Myocyte (in vitro differentiated cells): ENCODE measurements at places on chromosomes 5 and 9. TPM values are rescaled to one million over a fixed set of nuclear protein-coding genes. Genes with fewer than 3 reads are reported as not detected.

GRCh38 chr9:130701059-130702022 is 7.8 kb downstream of the EXOSC2 start:
- DNase-seq, result peak; percentile 87

- no peak for DNase-seq
These were observed 16.5 kb downstream of the UBAC1 start for GRCh38 chr9:135944444-135945252.

HRH2 gene
- not detected in 2 replicates for total RNA-seq

GRCh38 chr9:114016629-114017423 is 61.3 kb downstream of the AMBP start:
- DNase-seq, result no peak

DNA sequence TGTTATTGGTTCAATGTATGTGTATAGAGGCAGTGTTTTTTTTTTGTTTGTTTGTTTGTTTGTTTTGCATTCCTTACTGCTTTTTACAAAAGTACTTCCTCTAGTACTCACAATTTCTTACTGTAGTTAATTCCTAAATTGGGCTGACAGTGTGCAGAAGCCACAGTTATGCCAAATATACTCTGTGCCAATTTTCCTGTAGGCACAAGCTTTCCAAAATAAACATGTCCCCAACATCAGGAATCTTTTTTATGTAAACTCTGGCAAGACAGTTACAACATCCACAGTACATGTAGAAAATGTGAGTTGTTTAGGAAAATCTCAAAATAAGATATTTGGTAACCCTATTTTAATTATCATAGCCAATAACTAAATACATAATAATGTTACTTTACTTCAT is 161.6 kb upstream of the TSLP start:
- DNase-seq, result no peak

DNA sequence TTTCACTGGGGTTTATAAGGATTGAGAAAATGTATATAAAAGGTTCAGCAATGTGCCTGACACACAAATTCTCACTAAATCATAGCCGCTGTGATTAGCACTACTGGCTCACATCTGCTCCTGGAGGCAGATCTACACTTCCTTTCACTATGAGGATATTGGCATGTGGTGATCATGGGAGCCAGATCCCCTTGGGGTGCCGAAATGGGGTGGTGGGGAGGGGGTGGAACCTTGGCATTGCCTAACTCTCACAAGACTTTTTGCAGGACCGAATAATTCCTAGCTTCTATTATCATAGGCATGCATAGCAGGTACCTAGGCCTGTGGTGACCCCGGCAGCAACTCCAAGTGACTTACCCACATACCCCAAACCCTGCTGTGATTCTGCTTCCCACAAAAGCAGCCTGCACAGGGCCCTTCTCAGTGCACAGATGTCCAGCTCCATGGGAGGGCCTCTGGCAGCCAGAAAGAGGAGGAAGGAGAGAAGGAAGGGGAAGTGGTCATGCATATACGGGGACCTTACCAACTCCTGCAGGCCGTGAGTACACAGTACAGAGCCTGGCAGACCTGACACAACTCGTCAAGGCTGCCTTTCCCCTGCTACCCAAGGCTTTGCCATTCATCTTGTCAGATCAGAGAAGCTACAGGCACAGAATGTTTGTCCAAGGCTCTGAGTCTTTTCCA is 61.3 kb upstream of the IQGAP2 start:
- no peak for DNase-seq
